Activated CD4-positive, alpha-beta memory T cell treated with anti-CD3 and anti-CD28 coated beads for 36 hours (primary cell): ENCODE measurements at places on chromosomes 5 and 9. TPM values are rescaled to one million over a fixed set of nuclear protein-coding genes. Genes with fewer than 3 reads are reported as not detected.

GRCh38 chr5:55383254-55383653 is 75.5 kb downstream of the MTREX start:
- no peak for DNase-seq

DNA sequence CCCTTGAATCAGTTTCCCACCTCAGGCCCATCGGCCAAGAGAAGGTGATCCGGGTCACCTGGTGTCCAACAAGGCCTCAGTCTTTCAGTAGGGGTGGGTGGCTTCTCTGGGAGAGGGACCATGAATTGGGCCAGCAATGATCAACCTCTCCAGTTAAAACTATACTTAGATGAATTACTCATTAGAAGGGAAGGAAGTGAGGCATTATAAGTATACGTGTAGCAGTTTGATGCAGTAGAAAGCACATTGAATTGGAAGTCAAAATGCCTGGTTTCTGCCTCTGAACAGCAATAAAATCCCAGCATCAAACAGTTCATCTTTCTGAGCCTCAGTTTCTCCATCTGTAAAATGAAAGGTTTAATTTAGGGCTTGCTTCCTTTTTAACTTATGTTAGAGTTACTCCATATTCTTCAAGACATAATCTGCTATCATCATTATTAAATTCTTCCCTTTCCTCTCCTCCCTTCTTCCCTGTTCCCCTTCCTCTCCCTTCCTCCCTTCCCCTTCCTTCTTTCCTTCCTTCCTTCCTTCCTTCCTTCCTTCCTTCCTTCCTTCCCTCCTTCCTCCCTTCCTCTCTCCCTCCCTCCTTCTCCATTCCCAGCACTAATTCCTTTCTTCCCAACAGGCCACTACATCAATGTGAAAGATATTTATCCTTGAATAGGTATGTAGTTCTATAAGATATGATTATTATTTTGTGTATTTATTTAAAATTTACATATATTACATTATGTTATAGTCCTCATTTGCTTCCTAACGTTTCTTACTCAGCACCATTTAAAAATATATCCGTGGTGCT is 18.6 kb upstream of the TMEM174 start:
- no peak for DNase-seq

Gene SPINK13
- total RNA-seq: not detected

Gene OR1Q1
- total RNA-seq: not detected

Gene OGN
- not detected for total RNA-seq
